ENCODE measurements at places on chromosomes 4 and X.

DNA sequence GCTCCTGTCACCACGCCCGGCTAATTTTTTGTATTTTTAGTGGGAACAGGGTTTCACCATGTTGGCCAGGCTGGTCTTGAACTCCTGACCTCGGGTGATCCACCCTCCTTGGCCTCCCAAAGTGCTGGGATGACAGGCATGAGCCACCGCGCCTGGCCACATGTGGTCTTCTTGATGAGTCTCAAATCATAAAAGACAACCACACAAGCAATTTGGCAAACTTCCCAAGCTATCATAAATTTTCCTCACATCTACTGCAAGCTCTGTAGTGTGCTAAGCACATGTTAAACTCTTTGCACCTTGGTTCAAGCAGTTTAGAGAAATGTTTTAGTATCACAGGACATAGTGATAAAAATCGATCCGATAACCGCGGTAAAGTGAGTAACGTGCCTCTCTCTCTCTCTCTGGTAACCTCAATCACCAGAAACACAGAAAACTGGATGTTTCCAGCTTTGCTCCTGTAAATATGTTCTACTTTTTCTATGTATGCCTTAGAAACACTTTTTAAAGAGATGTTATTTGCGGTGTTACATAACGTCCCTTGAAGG, 256.8 kb downstream of the DHRSX start:
- DNase-seq = no peak

GRCh38 chr4:97404876-97405523, 738.3 kb downstream of the STPG2 start:
- no peak for DNase-seq

- DNase-seq = peak; percentile 76
Measured at GRCh38 chr4:25767877-25768725, 94.7 kb downstream of the SEL1L3 start.

DNA sequence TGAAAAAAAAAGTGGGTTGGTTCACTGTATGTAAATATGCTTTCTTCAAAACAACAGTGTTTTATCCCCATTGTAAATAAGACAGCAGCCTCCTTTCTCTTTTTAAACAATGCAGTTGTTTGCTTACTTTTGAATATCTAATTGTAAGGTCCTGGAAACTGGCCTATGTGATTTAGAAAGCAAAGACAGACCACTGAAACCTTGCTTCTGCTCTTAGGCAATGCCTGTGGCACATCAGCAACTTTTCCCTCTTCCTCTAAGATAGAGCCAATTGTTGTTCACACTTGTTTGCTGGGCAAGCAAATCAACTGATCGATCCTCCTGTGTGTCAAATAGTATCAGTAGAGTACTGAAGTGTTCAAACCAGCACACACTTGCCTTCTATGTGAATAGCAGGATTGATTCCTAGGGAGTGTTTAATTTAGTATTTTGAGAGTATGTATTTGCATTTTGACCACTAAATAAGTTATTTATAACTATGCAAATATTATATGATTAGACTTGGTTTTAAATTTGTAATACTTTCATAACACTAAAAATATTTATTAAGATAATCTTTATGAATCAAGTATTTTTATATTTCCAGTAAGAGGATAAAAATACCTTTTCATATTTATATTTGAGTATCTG, 55.4 kb upstream of the GRPR start:
- no peak for DNase-seq

DNA sequence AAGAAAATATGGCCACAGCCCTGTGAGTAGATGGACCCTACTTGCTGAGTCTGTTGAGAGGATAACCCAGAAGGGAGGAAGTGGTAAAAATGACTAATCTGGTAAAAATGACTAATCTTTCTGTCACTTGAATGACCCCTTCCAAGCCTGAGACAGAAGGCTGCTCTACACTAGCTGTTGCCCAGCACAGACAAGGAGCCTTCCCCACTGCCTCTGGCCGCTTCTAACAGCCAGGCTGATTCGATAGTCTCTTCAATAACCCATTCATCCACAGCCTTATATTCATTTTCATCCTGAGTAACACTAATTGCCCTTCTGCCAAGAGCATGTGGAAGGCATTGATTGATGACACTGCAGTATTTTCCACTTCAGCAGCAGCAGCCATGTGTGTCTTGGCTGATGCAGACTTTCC, 18.4 kb downstream of the MAGEB17 start:
- DNase-seq = no peak

DNA sequence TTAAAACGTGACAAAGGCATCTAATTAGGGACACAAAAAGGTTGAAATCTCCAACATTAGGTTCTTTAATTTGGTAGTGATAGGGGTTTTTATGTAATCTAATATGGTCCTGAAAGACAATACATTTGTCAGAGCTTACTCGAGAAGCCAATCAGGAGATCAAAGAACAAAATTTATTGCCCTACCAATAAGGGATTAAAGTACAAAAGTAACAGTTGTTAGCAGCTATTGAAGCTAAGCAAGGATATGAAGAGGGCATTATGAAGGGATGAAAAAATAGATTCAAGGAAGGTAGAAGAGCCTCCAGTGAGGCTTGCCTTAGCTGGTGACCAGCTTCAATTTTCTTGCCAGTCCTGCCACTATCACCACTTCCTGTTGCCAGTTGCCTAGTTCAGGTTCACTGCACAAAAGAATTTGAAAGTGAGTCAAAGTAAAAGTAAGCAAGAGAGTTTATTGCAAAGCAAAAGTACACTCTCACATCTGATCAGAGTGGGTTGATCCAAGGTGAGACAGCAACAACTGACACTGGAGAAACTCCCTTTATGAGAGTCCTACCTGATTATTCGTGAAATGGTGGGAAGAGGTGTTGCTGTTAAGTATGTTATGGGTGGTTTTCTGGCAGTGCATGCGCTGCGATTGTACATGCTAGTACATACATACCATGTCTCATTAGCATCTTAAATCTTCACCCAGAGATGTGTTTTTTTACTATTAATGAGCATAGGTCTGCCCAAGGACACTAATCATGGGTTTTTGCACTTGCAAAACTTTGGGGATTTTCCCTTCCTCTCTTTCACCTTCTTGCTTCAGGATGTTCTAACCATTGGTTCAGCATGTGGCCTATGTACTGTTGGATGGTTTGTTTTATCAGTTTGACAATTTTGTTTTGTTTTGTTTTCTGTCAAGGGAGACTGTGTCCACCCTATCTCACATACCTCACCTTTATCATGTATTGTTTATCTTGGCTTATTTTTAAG, 263.2 kb upstream of the ITM2A start:
- DNase-seq = no peak

- DNase-seq = peak; percentile 9
Measured at GRCh38 chr4:71229477-71230270, 109.1 kb upstream of the SLC4A4 start.

GRCh38 chr4:28226962-28227361, 1366.3 kb downstream of the STIM2 start:
- no peak for DNase-seq

- DNase-seq = peak; percentile 71
Measured at GRCh38 chrX:46485897-46486296, 59.3 kb downstream of the ZNF674 start.

- DNase-seq = no peak
Measured at GRCh38 chr4:96162636-96163035, 322.7 kb downstream of the PDHA2 start.

DNA sequence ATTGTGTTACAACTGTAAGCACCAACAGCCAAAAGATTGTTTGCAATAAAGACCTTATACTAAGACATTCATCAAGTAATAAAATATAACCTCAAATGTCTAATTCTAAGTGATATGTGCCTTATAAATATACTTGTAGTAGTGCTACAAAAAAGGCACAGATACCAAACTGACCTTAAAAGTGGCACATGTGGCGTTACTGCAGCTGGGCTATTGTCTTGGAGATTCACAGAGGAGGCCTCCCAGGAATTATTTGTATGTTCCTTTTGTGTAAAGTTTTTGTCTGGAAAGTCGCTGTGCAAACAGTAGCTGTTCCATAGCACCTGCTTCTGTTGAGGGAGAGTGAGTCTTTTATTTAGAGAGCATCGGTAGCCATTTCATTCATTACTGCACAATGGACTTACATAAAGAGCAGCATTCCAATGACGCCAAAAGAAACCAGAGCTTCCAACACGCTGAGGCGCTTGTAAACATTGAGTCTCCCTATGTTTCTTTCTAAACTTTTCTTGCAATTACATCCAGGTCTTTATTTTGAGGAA, 143.7 kb downstream of the RPA4 start:
- DNase-seq = peak; percentile 16
